ENCODE measurements at places on chromosomes 7 and 10.

GRCh38 chr7:94414481-94414880, 19.8 kb downstream of the COL1A2 start:
- DNase-seq: no peak

DNA sequence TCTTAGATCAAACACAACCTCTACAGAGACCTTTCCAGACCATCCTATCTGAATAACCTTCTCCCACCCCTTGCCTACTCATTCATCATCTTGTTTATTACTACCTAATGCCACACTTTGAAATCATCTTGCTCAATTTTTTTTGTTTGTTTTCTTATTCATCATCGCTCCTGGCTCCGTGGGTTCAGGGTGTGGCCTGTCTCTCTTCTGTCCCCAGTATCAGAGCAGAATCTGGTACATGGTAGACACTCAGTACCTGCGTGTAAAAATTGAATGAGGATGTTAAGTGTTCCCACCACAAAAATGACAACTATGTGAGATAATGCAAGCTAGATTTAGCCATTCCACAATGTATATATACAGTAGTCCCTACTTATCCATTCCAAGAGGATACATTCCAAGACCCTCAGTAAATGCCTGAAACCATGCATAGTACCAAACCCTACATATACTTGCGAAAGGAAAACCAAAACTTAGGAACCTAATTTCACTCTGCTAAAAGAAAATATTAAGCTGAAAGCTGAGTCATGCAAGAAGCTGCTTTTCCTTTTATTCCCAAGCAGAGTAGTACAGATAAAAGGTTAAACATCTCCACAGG, 72.1 kb upstream of the SEC61G start:
- DNase-seq: no peak

- DNase-seq: no peak
Measured at GRCh38 chr7:25895792-25896171, 256.2 kb upstream of the NFE2L3 start.

- DNase-seq: no peak
Measured at GRCh38 chr7:95517870-95518269, 32.1 kb downstream of the ASB4 start.

DNA sequence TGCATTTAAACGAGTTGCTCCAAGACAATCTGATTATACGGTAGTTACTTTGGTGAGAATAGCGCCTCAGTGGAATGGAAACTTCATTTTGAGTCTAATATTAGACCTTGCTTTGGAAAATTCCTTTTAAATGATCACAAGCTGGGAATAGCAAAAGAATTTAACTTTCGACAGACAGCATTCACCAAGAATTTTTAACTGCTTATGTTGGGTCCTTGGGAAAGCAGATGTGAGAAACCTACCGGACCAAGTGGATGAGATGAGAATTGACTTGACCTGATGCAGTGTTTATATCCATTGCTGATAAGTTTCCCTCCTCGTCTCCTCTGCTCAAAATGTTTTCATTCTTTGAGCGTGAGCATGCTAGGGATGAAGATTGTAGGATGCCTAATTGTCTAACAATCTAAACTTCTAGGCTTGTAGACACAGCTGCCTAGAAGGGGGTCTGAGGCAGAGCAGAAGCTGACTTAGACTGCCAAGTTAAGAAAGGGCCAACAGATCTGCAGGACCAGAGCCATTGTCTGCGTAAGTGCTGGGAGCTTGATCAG, 126.9 kb downstream of the CNNM2 start:
- no peak for DNase-seq

GRCh38 chr10:113552014-113552413, 839 bp upstream of the HABP2 start:
- DNase-seq: no peak

- no peak for DNase-seq
Measured at GRCh38 chr10:29470843-29471543, 163.8 kb downstream of the SVIL start.

- DNase-seq: no peak
Measured at GRCh38 chr7:39621784-39622411, 1.5 kb upstream of the RALA start.

DNA sequence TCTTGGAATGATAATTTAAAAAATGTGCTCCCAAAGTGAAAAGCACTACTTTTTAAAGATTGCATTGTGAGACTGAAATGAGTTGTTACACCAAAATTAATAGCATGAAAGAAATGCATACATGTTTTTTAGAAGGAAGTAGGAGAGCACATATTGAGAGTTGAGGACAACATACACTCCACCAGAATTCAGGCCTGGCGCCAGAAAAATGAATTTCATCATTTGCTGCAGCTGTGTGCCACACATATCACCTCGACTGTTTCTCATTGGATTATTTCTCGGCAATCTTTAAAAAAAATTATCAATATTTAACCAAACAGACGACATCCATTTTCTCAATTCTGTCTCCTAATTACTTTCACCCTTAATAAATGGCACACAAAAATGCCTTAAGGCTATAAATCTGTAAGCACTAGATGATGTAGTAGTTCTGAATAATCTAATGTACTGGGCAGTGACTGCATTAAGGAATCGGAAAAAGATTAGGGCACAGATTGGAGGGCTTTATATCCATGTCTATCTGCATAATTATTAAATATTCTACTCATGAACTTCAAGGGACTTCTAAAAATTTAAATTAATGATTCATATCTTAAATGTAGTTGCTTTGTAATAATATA, 590.4 kb downstream of the NXPH1 start:
- no peak for DNase-seq

DNA sequence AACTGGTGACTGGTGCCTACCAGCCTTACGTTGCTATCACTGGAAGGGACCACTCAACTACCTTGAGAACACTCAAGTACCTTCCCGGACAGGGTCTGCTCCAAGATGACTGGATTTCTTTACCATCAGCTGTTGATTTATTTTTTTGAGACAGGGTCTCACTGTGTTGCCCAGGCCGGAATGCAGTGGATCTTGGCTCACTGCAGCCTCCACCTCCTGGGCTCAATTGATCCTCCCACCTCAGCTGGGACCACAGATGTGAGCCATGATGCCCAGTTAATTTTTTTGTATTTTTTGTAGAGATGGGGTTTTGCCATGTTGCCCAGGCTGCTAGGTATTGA, 45.2 kb upstream of the DLG5 start:
- DNase-seq: no peak

DNA sequence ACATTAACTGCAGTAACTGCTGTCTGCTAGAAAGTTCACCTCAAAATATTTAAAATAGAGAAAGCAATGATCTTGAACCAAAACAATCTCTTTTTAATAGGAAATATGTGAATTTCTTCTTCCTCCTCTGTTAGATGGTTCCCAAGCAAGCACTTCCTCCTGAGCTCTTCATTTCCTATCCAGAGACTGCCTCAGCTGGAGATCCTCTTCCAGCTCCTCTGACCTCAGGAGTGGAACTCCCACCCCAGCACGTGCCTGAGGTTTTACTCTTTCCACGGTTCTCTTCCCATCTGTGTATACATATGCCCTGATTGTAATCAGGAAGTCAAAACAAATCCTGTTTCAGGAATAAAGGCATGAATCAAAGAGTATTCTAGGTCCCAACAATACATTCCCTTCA, 5.6 kb downstream of the DENND11 start:
- no peak for DNase-seq

GRCh38 chr7:33769930-33770329, 135.4 kb upstream of the BMPER start:
- no peak for DNase-seq

GRCh38 chr7:79176859-79177477, 276.5 kb downstream of the MAGI2 start:
- DNase-seq: no peak

DNA sequence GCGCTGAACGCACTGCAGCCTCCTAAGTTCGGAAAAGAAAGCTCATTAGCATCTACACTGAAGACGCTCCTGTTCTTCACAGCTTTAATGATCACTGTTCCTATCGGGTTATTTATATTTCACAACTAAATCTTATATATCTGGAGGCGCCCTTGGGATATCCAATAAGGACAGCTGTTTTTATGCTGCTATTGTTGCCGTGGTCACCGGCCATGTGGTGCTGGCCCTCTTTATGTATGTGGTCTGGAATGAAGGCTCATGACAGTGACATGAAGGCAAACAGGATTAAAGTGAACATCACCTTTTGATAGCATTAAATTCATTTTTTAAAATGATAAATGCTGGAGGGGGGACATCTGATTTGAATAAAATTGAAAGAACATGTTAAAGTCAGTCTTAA, 8.8 kb downstream of the BLVRA start:
- DNase-seq: no peak

DNA sequence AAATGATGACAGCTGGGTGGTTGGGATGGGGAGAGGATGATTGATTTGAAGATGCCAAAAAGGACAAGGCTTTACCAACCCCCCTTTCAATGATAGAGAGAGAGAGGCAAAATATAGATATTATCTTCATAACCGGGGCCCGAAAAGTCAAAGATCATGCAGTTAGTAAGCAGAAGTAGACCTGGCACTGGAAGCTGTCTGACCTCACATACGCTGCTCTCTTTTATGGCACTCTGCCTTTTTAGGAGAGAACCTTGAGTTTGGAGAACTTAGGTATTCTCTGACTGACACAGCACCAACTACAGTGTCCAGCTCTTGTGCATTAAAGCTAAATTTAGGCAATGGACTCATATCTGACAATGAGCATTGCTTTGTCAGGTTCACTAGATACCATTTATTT, 30.7 kb downstream of the CNNM2 start:
- DNase-seq: no peak

DNA sequence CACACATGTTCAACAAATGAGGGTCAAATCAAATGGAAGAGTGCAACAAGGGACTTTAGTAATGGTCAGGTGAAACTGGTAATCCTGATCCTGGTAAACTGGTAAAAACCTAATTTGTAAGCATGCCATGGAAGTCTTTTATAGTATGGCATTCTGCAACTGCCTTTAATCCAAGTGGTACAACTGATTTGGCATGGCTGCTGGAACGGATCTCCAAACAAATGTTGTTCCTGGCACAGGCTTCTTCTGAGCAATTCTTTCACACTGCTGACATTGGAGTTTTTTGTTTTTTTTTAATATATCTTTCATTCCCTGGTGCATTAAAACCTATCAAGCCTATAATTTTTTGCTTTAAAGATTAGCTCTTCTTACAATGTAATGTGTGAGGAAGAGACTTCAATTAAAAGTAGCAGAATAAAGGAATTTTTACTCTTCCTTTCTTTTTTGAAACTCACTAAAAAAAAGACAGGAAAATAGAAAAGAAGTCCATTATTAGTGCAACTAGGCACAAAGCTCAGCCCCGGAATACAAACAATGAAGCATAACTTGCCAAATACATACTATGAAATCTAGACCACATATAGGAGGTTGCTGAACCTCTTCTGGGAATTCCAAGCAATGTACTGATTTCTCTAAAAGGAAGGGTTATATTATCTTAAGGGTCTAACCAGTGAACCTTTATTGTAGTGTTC, 79.3 kb upstream of the OIT3 start:
- DNase-seq: no peak

DNA sequence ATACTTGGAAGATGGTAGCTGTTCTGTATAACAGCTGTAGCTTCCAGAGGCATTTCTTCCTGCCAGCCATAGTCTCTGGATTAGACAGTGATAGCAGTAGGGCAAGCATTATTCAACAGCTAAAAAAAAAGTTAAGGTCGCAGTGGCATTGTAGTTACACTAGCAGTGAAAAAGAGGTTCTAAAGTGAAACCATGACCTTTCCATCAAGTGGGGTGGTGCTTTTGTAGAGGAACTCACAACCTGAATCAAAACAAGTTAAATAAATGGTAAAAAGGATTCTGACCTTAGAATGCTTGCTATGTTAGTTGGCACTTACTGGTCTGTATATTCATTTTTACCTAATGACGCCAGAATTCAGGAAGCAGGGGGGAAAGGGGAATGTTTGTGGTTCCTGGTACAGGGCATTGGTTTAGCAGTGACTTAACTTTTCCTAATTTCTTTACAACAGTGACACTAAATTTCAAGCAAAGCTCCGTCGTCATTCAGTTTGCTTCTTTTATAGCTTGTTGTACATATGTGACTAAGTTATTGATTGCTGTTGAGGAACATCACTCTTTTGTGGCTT, 55.0 kb downstream of the GBF1 start:
- no peak for DNase-seq

DNA sequence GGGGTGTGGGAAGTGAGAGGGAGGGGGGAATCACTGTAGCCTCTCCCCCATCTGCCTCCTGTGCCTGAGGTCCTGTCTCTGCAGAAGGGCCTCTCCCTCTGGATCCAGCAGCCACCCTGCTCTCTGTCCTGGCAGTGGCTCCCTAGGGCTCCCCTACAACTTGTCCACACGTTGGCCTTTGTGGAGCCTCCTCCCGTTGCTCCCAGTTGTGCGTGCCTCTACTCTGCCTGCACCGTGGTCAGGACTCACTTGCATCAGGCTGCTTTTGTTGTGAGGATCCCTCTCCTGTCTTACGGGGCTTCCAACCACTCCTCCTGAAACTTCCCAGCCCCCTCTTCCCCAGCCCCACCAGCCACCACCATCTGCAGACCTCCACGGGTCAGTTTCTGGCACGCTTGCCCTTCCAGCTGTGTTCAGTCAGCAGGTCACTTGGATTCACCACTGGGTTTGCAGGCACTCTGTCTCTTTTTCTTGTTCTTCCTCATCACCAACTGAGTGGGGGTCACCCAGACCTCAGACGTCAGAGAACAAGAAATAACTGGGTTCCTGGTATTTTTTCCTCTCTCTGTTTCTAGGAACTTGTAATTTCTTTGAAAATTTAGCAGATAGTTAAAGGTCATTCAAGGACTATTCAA, 62.3 kb downstream of the RAMP3 start:
- no peak for DNase-seq

DNA sequence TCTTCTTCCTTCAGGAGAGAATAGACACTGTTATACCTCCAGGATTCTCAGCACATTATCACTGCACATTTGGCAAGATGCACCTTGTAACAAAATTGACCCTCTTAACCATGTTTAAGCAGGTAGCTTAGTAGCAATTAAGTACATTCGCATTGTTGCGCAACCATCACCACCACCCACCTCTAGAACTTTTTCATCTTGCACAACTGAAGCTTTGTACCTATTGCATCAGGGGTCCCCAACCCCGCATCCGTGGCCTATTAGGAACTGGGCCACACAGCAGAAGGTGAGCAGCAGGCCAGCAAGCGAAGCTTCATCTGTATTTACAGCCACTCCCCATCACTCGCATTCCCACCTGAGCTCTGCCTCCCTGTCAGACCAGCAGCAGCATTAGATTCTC, 29.9 kb upstream of the SMURF1 start:
- DNase-seq: no peak

DNA sequence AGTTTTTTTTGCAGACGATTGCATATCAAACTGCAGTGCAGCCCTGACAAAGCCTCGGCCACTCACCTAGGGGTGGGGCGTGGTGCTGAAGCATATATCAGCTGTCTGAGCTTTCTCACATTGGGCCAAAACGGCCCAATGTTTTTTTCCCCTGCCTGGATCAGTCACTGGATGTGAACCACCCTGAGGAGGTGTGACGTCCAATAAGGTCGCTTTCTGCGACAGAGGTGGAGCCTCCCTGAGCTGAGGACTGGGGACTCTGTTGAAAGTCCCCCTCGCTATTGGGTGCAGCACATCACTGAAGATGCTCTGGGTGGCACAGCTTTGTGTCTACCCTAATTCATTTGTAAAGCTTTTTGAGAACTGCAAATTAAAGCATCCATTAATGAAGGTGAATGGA, 60.9 kb downstream of the SEM1 start:
- no peak for DNase-seq

- no peak for DNase-seq
Measured at GRCh38 chr7:564176-564865, 44.7 kb upstream of the PDGFA start.

All from activated T-helper 1 cell treated with anti-CD3 and anti-CD28 coated beads, Interleukin-2, amount 50 U/mL, for 16 hours (primary cell).